ENCODE measurements at places on chromosomes 3 and 15.

DNA sequence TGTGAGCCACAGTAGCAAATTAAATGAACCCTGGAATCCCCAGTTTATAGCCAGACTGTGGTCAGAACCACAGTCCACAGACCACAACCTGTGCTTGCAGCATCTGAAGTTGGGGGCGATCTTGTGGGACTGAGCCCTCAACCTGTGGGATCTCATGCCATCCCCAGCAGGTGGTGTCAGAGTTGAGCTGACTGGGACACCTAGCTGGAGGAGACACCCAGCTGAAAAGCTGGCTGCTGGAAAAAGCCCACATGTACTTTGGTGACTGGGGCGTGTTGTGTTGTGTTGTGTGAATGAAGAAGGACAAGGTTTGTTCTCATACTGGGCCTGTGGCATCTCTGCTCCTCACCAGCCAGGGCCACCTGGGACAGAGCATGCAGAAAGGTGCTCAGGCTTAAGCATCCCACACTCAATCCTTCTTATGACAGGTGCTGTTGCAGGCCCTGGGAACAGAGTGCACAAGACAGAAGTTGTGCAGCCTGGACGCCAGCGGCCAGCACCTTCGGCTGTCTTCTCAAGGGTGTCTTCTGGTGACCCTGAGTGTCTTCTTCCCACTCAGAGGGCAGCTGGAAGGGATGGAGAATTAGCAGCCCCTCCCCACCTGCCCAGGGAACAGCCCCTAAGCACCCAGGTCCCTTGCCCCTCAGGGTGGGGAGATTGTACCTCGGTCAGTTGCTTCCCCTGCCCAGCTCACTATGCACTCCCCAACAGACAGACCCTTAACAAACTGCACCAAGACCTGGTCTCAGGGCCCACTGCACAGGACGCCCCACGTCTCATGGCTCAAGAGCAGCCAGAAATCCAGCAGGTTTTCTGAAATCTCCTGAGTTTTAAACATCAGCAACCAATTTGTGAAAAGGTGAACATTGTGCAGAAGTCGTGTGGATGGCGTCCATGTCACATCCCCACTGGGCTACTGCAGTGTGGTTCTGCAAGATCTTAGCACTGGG, 2.2 kb upstream of the UROC1 start:
- no peak for DNase-seq

GRCh38 chr3:156307704-156308103, 187.3 kb downstream of the KCNAB1 start:
- DNase-seq: peak; percentile 78

- DNase-seq: peak; percentile 18
Measured at GRCh38 chr3:59809710-59810444, 760.1 kb upstream of the CFAP20DC start.

DNA sequence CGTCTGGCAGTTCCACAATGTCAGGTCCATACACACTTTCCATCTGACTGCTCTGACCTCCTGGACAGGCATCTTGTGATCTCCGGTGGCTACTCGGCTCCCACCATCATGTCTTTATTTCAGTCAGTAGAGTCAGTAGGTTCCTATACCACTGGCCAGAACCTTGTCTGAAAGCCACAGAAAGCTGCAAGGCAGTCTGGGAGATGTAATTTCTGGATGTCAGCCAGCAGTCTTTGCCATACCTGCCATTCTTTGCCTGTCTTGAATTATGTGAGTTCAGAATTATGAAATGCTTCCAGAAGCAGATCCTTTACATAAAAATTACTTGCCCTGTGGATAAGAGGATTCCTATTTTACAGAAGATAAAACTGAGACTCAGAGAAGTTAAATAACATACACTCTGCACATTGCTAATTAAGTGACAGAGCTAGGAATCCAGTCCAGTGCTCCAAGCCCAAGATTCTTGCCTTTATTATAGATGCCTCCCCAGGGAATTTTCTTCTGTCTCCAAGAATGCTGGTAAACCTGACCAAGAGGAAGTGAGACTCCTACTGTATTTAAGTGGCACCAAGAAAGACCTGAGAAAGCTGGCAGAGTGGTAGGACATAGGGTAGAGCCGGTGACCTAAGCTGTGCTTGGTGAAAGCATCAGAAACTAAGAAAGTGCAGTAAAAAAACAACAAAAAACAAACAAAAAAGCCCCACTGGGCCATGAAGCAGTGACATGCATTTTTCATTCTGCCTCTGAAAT, 75.6 kb downstream of the IQCH start:
- DNase-seq: no peak

DNA sequence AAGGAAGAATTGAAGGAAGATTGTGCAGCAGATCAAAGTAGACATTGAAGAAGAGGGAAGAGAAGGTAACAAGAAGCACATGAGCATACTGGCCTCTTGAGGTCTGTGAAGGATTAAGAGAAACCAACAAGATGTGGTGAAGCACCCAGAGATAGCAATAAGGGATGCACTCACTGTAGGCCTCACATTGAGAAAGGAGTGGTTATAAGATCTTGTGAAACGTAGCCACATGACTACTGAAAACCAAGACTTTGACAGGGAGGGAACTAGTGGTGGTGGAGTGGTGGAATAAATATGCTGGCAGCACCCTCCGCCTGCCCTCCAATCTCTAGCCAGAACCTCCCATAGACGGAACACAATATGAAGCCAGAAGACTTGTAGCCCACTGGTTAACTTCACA, 651.2 kb downstream of the DIPK2A start:
- no peak for DNase-seq

DNA sequence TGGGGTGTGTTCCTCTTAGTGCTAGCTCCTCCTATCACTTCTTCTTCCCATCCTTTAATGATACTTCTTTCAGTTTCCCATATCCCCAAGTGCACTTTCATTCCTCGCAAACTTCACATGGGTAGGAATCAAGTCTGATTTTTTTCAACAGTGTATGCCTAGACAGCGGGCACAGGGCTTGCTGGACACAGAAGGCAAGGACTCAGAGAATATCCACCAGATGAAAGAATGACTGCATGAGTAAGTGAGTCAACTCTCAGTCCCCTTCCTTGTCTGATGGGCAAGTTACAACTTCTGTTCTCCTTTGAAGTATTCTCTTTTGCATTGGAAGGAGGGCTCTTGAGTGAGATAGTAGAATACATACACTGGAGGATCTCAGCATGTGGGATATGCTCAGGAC, 3.1 kb upstream of the SQOR start:
- DNase-seq: no peak

DNA sequence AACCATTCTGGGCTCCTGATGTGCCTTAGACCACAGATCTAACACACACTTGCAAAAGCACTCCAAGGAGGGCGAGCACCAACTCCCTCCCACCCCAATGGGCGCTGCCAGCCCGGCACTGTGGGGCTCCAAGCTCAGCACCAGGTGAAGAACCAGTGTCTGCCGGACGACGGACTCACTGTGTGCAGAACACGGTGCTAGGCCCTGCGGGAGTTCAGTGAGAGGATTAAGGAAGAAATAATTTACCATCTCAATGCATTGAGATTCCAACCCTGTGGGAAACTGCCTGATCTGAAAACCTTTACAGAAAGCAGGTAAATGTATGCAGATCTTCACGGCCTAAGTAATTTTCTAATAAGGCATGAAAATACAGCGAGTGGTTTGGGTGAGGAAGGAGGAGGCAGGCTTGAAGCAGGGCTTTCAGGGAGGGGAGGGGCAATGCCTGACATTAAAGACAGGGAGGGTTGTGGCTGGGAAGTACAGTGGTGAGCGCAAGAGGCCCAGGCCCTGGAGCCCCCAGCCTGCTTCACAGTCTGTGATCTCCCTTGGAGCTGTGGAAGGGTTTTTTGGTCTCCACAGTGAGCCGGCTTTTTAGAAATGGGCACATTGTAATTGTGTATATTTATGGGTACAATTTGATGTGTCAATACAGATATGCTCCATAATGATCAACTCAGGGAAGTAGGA, 35.6 kb upstream of the CHRNB4 start:
- no peak for DNase-seq

- no peak for DNase-seq
Measured at GRCh38 chr15:66424963-66425612, 38.4 kb downstream of the MAP2K1 start.

DNA sequence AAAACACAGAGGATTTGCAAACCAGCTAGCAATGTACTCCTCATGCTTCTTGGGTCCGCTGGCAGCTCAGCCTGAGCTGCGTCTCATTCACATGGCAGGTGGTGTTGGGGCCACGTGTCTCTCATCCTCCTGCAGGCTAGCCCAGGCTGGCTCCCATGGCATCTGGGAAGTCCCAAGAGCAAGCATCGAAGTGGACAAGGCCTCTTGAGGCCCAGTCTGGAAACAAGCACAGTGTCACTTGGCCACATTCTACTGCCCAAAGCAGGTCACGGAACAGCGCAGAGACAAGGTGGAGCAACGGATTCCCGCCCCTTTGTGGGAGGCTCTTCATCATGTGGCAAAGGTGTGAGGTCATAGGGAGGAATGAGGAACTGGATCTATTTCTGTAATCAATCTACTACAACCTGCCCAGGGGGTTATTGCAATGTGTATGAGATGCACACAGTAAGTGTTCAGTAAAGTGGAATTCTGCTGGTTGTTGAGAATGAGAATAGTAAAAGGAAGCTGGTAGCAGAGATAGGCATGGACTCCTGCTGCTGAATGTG, 128.3 kb downstream of the TPRA1 start:
- DNase-seq: no peak

DNA sequence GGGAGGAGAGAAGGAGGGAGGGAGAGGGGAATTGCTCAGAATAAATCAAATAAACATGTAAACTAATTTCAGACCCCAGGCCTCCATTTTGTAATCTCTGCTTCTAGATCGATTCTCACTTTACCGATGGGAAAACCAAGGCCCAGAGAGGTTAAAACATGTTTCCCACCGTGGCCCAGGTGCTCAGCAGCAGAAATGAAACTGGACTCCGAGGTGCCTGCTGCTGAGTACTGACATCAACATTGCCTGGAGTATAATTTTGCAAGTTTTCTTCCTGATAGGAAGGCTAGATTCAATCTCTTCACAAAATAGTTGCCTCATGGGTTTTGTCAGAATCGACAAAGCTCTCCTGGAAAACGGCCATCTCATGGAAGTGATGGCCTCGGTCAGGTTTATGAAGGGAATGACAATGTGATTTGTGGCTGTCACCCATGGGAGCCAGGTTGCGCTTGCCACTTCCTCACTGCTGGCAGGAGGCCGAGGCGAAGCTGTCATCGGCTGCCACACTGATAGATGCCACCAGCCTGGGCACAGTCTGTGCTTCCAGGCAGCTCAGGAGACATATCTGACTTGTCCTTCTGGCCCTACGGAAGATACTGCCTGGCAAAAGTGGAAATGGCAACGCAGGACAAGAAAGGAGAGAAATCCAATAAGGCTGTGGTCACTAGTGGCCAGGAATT, 133.1 kb upstream of the LRRN1 start:
- no peak for DNase-seq

- no peak for DNase-seq
Measured at GRCh38 chr3:16498130-16498890, 15.2 kb downstream of the RFTN1 start.

DNA sequence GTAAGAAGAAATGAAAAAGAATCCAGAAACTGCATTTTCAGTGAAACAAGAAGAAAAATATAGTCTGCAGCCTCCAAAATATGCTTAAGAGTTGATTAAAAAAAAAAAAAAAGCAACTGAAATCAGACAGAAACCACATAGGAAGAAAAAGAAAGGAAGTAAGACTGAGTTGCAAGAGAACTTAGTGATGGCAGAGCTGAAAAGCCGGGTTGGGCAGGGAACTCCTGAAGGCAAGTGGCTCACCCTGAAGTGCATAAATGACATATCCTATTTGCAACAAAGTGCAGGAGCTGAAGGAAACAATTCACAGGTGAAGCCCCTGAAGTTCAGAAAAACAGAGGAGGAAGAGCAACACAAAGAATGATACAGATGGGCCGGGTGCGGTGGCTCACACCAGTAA, 108.8 kb upstream of the SLC25A36 start:
- no peak for DNase-seq

DNA sequence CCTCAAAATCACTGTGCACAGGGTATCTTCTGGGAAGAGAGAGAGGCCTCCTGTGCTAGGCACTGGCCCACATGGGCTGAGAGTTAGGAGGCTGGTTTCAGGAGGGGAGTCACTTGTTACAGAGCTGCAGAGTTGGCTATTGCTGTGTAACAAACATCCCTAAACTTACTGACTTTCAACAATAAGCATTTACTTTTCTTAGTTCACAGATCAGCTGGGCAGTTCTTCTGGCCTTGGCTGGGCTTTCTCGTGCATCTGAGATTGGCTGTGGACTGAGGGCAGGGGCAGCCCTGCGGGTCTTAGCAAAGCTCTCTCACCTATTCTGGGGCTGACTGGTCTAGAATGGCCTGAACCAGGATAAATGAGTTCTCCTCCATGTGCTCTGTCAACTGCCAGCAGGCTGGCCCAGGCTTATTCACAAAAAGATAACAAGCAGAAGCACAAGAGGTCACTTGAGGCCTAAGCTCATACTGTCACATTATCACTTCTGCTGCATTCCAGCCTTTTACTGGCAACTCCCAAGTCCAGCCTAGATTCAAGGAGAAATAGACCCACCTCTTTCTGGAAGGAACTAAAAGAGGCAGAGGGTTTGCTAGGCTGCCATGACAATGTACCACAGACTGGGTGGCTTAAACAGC, 17.2 kb upstream of the RBSN start:
- DNase-seq: no peak
